ENCODE measurements at places on chromosomes 4 and X. TPM values are rescaled to one million over a fixed set of nuclear protein-coding genes. Genes with fewer than 3 reads are reported as not detected.

DNA sequence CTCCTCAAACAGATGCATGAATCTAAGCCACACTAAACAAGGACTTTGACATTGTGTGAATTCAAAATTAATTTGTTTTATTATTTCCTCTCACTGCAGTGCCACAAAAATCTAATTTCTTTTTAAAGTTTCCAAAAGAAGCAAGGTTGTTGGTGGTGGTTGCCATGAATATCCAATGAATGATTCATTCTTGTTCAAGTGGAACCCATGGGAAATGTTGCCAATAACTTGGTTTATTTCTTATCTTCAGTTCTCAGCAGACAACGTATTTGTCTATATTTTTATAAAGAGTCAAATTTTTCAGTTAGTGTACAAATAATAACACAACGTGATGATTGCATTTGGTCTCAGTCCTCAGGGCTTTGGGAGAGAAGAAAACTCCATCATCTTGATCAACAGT lies 309.4 kb upstream of the NOCT start:
- no peak for DNase-seq

DNA sequence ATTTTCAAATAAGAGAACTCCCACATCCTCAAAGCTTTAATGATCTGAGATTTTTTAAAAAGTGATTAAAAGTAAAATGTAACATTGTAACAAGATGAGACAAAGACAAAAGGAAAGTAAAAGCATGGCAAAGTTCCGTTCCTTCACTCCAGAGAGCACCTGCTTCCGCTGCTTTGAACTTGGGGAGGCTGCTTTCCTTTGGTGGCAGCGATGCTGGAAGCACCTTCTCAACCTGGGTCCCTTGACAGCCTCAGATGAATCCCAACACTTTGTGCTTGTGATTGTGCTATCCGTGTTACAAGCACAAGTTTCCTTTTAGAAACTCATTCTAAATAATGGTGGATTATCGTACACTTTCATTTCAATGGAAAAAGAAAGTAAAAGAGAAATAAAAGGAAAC lies 59.7 kb downstream of the HADH start:
- no peak for DNase-seq

The HS3ST1 gene
- total RNA-seq: 4.3 TPM

The CLDN22 gene
- not detected for total RNA-seq

DNA sequence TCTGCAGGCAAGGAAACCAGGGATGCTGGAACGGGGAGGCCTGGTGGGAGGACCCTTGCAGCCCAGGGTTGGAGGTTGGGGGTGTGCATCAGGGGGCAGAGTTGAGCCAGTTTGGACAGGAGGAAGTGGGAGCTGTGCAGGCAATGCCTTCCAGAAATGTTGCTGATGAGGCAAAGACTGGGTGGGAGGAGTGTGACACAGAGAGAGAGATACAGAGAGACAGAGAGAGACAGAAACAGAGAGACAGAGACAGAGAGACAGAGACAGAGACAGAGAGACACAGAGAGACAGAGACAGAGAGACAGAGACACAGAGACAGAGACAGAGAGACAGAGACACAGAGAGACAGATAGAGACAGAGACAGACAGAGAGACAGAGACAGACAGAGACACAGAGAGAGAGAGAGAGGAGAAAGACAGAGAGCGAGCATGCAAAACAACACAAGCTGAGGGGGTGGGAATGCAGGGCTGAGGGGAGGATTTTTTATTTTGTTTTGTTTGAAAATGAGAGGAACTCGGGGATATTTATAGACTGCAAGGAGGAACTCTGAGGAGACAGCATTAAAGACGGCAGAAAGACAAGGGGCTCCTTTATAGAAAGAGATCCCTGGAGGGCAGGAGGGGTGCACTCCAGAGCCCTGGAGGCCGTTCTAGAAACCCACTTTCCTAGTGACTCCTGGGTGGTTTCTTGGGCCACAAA lies 1.9 kb upstream of the HAUS3 start:
- peak; percentile 73 for DNase-seq

The MAGEB1 gene
- 63.7 TPM for total RNA-seq

- no peak for DNase-seq
Measured at GRCh38 chrX:119211649-119212014, 24.5 kb upstream of the PGRMC1 start.

DNA sequence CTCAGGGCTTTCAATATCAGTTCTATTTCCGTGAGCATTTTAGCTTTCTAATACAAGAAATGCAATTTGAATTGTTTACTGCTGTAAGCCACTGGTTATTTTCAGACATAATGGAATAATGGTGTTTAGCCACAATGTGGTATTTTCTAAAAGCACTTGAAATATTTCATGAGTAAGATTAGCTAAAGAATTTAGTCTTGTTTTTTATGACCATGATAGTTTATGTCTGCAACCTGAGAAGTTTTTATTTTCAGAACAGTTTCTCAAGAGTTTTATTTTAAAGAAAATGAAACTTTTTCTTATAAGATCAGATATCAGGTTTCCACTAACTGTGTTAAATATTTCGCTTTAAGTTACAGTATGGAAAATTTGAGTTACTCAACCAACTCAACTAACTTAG lies 60.2 kb downstream of the SLIT2 start:
- DNase-seq: no peak

DNA sequence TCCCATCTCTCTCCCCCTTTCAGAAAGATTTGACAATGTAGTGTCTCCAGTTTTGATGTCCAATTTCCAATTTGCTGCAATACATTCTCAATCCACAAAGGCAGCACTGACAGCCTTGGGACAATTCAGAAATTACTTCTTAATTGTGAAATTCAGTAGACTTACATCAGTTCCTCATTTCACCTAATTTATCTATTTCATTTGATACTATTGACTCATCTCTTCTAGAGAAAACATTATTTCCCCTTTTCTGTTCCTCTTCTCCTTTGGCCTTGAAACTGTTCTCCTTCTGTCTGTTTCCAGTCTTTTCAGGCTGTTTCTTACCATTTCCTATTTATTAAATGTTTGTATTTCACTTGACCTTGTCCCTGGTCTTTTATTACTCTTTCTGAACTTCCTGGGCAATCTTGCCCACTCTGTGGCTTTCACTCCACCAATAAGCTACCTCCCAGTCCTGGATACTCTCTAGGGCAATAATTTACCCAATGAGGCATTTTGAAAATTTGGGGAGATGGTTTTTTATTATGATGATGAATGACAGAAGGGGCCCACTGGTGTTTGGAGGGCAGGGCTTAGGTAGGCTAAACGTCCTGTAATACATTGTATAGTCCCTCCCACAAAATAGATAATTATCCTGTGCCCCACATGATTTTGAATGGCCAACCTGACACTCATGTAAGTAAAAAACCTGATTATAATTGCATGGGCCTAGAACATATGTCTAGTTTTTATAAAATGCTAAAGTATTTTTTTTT lies 498.0 kb upstream of the BOD1L1 start:
- DNase-seq: no peak

DNA sequence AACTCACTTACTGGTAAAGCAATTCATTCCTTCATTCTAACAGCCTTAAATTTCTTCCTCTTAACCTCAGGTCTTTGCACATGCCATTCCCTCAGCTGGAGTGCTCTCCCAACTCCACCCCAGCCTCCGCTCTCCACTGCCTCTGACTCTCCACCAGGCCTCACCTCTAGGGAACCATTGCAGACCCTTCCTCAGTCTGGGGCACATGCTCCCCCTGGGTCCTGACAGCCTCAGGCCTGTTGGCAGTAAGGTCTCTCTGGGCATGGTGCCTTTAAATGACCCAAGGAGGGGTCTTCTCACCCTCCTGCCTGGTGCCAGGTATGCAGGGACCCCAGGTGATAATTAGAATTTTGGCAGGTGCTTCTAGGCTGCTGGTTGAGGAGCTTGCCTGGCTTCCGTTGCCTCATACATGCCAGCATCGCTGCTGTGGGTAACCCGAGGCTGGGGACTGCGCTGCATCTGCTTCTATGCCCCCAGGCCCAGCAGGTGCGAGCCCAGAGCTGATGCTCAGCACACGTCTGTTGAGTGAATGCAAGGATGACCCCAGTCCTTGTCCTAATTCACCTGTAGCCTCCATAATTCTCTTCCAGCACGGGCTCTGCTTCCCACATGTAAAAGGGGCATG lies 27.5 kb upstream of the GPR78 start:
- DNase-seq: no peak

GRCh38 chrX:153726286-153727122 lies 1.8 kb downstream of the ABCD1 start:
- peak; percentile 62 for DNase-seq

The IL9R gene
- total RNA-seq: 0.31 TPM

All from testis (tissue), 5 donors.